ENCODE measurements at places on chromosomes 6 and 20.
A peak's percentile ranks its signal among the peaks of the same experiment; 100 is the strongest.

- no peaks in the 10 kb centered on the region for H3K4me1 ChIP-seq
- H3K27me3 ChIP-seq, result no peaks in the 10 kb centered on the region
- DNase-seq, result no peak
- H3K4me3 ChIP-seq, result no peak overlapping the region
Measured at GRCh38 chr20:55964790-55965189, 40.5 kb downstream of the CBLN4 start.

- DNase-seq, result no peak
- no peaks in the 10 kb centered on the region for H3K36me3 ChIP-seq
- H3K4me3 ChIP-seq, result no peak overlapping the region
- no peak overlapping the region for H3K27ac ChIP-seq
- H3K4me1 ChIP-seq, result no peaks in the 10 kb centered on the region
Measured at GRCh38 chr20:60236613-60237012, 278.4 kb downstream of the CDH26 start.

GRCh38 chr6:41726876-41727275 lies 8.5 kb downstream of the TFEB start:
- no peaks in the 10 kb centered on the region for H3K27me3 ChIP-seq
- no peak overlapping the region for H3K4me3 ChIP-seq
- DNase-seq, result peak; percentile 59
- H3K36me3 ChIP-seq, result no peaks in the 10 kb centered on the region

- no peaks in the 10 kb centered on the region for H3K36me3 ChIP-seq
- no peaks in the 10 kb centered on the region for H3K27me3 ChIP-seq
- no peak overlapping the region for H3K4me3 ChIP-seq
- DNase-seq, result no peak
Measured at GRCh38 chr6:46989398-46989797, 52.7 kb downstream of the ADGRF1 start.

DNA sequence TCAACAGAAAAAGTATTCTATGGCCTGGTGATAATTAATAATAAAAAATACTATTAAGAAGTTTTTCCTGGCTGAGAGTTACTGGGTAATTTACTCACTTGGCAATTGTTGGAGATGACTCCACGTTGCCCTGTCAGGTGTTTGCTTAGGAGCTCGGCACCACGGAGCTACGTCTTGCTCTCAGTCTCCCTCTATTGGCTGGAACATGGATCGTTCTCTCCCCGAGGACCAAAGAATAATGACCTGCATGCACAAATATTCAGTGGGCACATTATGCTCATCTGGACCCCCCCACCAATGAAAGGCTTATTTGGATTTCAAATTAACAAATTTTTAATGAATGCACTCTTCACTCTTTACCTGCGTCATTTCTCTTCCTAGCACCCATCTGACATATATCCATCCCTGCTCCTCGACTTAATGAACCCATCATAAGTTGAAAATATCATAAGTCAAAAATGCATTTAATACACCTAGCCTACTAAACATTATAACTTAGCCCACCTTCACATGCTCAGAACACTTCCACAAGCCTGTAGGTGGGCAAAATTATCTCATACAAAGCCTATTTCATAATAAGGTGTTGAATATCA lies 71.0 kb upstream of the CD83 start:
- peak; percentile 42 for DNase-seq
- no peaks in the 10 kb centered on the region for H3K27me3 ChIP-seq
- no peak overlapping the region for H3K4me3 ChIP-seq
- H3K27ac ChIP-seq, result no peak overlapping the region

GRCh38 chr20:43528258-43528875 lies 20.9 kb downstream of the L3MBTL1 start:
- H3K36me3 ChIP-seq, result no peaks in the 10 kb centered on the region
- no peaks in the 10 kb centered on the region for H3K4me1 ChIP-seq
- H3K4me3 ChIP-seq, result no peak overlapping the region
- no peak for DNase-seq
- H3K27me3 ChIP-seq, result no peaks in the 10 kb centered on the region

- H3K27ac ChIP-seq, result no peak overlapping the region
- no peaks in the 10 kb centered on the region for H3K4me1 ChIP-seq
- H3K4me3 ChIP-seq, result no peak overlapping the region
- no peaks in the 10 kb centered on the region for H3K36me3 ChIP-seq
- no peaks in the 10 kb centered on the region for H3K27me3 ChIP-seq
Measured at GRCh38 chr6:44730771-44731391, 343.4 kb downstream of the CDC5L start.

DNA sequence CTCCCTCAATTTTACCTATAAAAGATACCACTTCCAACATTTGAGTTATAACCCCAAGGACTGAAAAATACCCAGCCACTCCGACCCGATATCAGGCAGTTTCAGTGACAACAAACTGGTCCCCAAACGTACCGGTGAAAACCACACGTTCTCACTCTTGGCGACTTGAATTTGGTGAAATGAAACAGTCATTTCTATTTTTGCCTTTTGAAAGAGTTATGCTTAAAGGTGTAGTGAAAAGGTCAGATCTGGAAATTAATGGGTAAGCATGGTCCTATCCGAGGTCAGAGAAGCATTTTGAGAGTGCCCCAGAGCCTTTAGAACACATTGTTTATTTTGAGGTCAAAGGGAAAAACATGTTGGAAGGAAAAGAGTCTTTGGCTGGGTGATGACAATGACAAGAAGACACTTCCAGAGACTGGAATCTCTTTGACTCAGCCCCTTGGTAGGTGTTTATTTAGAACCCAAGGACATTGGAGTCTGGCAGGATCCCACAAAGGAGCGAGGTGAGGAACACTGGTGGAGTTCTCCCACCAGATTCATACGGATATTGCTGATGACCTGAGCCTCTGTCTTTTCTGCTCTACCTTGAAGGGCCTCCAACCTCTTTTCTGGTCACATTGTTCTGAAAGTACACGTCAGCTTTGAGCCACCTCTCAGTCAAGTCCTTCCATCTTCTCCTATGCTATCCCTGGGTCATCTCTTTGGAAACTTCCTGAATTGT lies 235.0 kb downstream of the GMPR start:
- DNase-seq, result peak; percentile 50
- peak overlapping the region; percentile 38 for H3K27ac ChIP-seq
- no peaks in the 10 kb centered on the region for H3K27me3 ChIP-seq
- H3K4me3 ChIP-seq, result no peak overlapping the region
- H3K4me1 ChIP-seq, result no peaks in the 10 kb centered on the region
- no peaks in the 10 kb centered on the region for H3K36me3 ChIP-seq

DNA sequence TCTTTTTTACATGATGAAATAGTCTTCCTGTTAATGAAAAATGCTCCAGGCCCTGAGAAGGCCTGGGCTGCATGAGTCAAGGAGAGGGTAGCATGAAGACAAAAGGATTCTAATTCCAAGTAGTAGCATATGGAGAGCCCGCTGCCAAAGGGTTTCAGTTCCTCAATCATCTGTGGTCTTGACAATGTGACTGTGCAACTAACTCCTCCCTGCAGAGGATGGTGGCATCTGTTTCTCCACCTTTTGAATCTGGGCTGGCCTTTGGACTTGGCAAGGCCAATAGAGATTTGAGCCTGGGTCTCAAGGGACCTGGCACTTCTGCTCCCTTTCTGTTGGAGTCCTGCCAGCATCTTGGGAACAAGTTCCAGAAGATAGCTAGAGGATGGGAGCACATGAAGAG lies 35.1 kb upstream of the ANKEF1 start:
- no peak overlapping the region for H3K4me3 ChIP-seq
- H3K4me1 ChIP-seq, result no peaks in the 10 kb centered on the region
- no peaks in the 10 kb centered on the region for H3K36me3 ChIP-seq
- no peaks in the 10 kb centered on the region for H3K27me3 ChIP-seq

Data from Peyer's patch (tissue), 4 donors.